ENCODE measurements at places on chromosomes 3 and 15.
A peak's percentile ranks its signal among the peaks of the same experiment; 100 is the strongest.

GRCh38 chr3:50370594-50370993 is 11.3 kb upstream of the TMEM115 start:
- DNase-seq = peak; percentile 13

GRCh38 chr15:97692301-97693015 is 268.0 kb upstream of the ARRDC4 start:
- no peak for DNase-seq

DNA sequence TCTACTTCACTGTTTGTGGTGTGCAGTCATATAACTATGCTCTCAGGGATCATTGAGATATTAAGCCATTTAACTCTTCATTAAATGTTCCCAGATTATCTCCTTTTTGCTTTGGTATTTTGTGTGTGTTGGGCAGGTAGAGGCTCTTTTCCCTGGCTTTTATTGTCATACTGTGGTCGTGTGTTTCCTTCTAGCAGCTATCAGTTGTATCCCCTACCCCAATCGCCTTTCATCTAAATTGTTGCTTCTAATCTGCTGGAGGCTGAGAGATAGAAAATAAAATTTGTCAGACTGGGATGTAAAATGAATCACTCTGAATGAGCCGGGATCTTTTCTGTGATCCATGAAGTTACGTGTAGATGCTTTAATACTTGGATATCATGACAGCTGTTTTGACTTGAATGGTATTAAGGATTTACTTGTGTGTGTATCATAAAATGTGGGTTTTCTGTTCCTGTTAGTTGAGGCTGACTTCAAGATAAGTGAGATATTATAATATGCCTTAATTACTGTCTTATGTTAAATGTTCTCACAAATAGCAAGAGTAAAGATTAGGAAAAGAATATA is 9.2 kb downstream of the NFKBIZ start:
- no peak for DNase-seq

- peak; percentile 40 for DNase-seq
Measured at GRCh38 chr3:155753038-155753639, 8.3 kb upstream of the PLCH1 start.

DNA sequence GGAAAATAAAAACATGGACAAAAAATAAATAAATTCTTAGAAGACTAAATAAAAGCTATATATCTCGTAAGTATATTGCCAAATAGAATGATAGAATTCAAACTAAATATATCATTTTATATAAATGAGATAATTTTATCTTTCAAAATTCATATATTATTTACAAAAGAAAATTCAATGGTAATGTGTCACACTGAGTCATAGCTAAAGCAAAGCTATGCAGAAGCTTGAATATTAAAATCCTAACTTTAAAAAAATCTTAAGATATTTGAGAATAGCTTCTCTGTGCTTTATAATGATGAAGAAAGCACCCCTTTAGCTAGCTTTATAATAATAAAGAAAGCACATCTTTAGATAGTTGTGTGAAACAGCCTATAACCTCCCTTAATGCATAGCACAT is 1010.8 kb downstream of the OTOL1 start:
- DNase-seq = no peak

- DNase-seq = no peak
Measured at GRCh38 chr15:34855413-34855812, 60.1 kb upstream of the ACTC1 start.

DNA sequence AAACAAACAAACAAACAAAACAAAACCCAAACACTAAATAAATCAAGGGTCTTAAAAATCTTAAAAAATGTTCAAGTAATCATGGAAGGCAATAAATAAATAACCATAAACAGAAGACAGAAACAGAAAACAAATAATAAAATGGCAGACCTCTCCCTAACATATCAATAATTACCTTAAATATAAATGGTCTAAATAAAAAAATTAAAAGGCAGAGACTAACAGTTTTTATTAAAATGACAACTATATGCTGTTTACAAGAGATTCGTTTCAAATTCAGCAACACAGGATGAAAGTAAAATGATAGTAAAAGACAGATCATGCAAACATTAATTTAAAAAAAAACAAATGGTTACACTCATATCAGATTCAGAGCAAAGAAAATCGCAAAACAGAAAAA is 91.1 kb downstream of the UBE3A start:
- DNase-seq = no peak

GRCh38 chr3:115617591-115617990 is 5.7 kb upstream of the GAP43 start:
- DNase-seq = no peak

- DNase-seq = no peak
Measured at GRCh38 chr3:190330936-190331734, 8.9 kb upstream of the CLDN1 start.

- no peak for DNase-seq
Measured at GRCh38 chr15:66502491-66502890, 2.2 kb downstream of the RPL4 start.

- no peak for DNase-seq
Measured at GRCh38 chr15:100252359-100252758, 89.4 kb downstream of the ADAMTS17 start.

- no peak for DNase-seq
Measured at GRCh38 chr3:110550511-110550910, 521.1 kb upstream of the NECTIN3 start.

GRCh38 chr3:105958237-105959000 is 89.6 kb upstream of the CBLB start:
- DNase-seq = no peak

DNA sequence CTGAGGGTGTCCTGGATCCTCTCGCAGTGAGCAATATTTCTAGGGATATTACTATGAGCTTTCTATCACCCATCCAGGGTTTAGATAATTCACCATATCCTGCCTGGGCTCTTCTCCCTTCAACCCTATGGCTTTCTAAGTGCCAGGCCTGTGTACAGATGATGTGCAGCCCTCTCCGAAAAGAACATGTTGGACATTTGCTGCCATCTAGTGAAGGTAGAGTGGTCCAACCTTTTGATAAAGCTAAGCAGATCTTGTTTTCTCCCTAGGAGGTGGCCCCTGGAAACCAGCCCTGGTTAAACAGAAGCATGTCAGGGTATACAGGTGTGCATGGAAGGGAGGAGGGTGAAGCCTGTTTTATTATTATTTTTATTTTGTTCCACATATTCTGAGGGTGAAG is 27.9 kb upstream of the SCN10A start:
- DNase-seq = peak; percentile 42

GRCh38 chr3:134839422-134839821 is 44.4 kb downstream of the EPHB1 start:
- no peak for DNase-seq

Measured in NCI-H510A treated with DMSO at 0.1 percent for 48 hours (cell line).